ENCODE measurements at places on chromosomes 12 and 14. TPM values are rescaled to one million over a fixed set of nuclear protein-coding genes. Genes with fewer than 3 reads are reported as not detected.

The EML5 gene
- 0.09 TPM for total RNA-seq

The RFLNA gene
- 19.7 TPM for total RNA-seq

DNA sequence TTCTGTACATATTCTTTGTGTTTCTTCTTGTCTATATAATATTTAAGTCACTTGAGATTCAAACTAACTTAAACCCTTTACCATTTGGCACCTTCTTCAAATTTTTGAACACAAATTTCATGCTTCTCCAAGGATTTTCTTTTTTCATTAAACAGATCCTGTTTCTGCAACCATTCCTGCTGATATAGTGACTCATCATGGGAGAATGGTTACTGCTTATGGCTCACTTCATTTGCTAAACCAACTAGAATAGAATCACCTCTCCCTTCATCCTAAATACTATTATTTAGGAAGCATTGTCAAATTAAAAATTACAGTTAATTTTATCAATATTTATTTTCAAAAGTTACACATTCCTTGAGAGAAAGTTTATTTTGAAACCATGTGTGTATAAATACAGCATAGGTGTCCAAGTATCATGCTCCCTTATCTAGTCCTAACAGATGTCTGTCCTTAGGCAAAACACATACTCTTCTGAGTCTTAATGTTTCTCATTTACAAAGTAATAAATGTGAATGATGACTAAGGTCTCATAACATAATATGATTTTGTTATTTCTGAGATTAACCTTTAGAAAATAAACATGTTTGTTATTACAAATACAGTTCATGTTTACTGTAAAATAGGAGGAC, 40.7 kb downstream of the PLCZ1 start:
- H3K36me3 ChIP-seq = no peaks in the 10 kb centered on the region
- H3K27me3 ChIP-seq = no peaks in the 10 kb centered on the region
- H3K4me3 ChIP-seq = no peak overlapping the region
- no peak overlapping the region for H3K27ac ChIP-seq
- H3K4me1 ChIP-seq = no peaks in the 10 kb centered on the region

The KCNA5 gene
- total RNA-seq = not detected

DNA sequence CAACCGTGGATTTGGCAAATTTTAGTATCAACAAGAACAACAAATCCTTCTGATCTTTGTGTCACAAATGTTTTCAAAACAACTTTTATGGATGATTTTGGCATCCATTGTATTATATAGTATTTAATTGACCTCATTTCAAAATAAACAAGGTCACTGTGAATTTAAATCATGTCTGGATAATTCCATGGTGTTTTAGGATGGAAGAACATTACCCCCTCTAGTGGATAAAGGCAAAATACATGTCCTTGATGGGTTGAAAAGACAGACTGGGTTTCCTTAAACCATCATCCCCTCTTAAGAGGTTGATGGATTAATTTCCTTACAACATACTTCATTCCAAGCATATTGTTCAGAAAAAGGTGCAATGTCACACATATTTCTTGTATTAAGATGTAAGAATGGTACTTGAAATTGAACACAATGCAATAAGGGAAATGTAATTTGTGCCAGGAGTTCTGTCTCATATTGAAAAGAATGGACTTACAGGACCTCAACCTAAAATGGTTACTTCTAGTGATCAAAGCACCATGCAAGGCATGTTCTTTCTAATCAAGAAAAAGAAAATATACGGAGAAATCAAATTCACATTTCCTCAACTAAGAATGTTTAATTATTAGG, 352.0 kb downstream of the BCAT1 start:
- H3K27ac ChIP-seq = no peak overlapping the region
- H3K36me3 ChIP-seq = no peaks in the 10 kb centered on the region
- H3K4me1 ChIP-seq = peaks cover 13% of the 10 kb centered on the region
- no peak overlapping the region for H3K4me3 ChIP-seq
- peak; percentile 60 for DNase-seq
- peaks cover 7% of the 10 kb centered on the region for H3K27me3 ChIP-seq

The NGB gene
- not detected for total RNA-seq

The AMN gene
- not detected for total RNA-seq

GRCh38 chr14:95255013-95255412, 64.7 kb downstream of the CLMN start:
- no peak overlapping the region for H3K4me3 ChIP-seq
- H3K36me3 ChIP-seq = no peaks in the 10 kb centered on the region
- peaks cover 50% of the 10 kb centered on the region for H3K4me1 ChIP-seq
- no peaks in the 10 kb centered on the region for H3K27me3 ChIP-seq

GRCh38 chr12:63319386-63319785, 168.4 kb upstream of the AVPR1A start:
- DNase-seq = no peak
- H3K36me3 ChIP-seq = no peaks in the 10 kb centered on the region
- H3K27me3 ChIP-seq = peaks cover 2% of the 10 kb centered on the region
- no peak overlapping the region for H3K27ac ChIP-seq
- H3K4me1 ChIP-seq = no peaks in the 10 kb centered on the region

DNA sequence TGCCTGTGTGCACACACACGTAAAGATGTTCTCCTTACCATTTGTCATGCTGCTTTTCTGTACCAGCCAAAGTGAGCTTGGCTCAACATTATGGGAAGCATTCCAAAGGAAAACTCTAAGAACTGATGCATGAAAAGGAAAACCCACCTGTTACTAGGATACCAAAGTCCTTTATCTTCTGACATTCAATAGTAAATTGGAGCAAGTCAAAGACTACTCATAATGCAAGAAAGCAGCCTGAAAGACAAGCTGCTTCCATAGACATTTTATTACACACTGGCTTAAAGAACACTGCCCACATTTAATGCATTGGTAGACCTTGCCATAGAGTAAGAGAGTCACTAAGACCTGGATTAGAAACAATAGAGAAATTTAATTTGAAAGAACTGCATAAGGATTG, 159.0 kb downstream of the LRIG3 start:
- no peak overlapping the region for H3K4me3 ChIP-seq
- H3K27ac ChIP-seq = no peak overlapping the region
- H3K27me3 ChIP-seq = no peaks in the 10 kb centered on the region
- DNase-seq = no peak
- H3K36me3 ChIP-seq = no peaks in the 10 kb centered on the region
- H3K4me1 ChIP-seq = peaks cover 16% of the 10 kb centered on the region

- no peaks in the 10 kb centered on the region for H3K4me1 ChIP-seq
- no peaks in the 10 kb centered on the region for H3K27me3 ChIP-seq
- DNase-seq = peak; percentile 57
- H3K36me3 ChIP-seq = peaks cover 7% of the 10 kb centered on the region
- H3K27ac ChIP-seq = no peak overlapping the region
These were observed 35.7 kb downstream of the MRPL42 start for GRCh38 chr12:93502802-93503623.

DNA sequence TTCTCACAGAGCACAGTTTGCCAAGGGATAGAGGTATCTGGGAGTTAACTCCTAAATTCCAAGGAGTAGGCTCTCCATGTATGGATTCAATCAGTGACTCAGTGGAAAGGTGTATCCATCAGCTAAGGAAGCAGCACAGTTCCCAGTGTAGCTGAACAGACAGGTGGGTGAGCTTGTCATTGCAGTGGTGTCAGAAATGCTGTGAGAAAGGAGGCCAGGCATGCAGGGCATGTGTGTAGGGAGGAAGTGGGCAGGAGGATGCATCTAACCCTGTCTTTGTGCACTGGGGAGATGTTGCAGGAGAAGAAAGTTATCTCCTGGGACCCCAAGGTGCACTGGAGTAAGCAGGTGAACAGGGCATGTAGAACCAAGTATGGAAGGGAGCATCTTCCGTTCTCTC, 539.0 kb downstream of the VRK1 start:
- H3K4me1 ChIP-seq = no peaks in the 10 kb centered on the region
- no peak overlapping the region for H3K27ac ChIP-seq
- DNase-seq = no peak

GRCh38 chr12:1815814-1816729, 4.3 kb upstream of the LRTM2 start:
- DNase-seq = no peak
- H3K27me3 ChIP-seq = peaks cover 20% of the 10 kb centered on the region
- no peak overlapping the region for H3K4me3 ChIP-seq
- H3K36me3 ChIP-seq = no peaks in the 10 kb centered on the region
- H3K4me1 ChIP-seq = peaks cover 23% of the 10 kb centered on the region

DNA sequence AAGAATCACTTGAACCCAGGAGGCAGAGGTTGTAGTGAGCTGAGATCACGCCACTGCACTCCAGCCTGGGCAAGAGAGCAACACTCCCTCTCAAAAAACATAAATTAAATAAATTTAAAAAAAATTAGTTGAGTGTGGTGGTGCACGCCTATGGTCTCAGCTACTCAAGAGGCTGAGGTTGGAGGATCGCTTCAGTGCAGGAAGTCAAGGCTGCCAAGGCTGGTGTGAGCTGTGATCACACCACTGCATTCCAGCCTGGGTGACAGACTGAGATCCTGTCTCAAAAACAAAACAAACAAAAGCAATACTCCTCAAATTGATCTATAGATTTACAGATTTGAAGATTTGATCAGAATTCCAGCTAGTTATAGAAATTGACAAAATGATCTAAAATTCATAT, 92.7 kb upstream of the RESF1 start:
- no peak overlapping the region for H3K27ac ChIP-seq
- no peak for DNase-seq
- H3K4me1 ChIP-seq = no peaks in the 10 kb centered on the region
- no peak overlapping the region for H3K4me3 ChIP-seq

The KIF21A gene
- 10.1 TPM for total RNA-seq

DNA sequence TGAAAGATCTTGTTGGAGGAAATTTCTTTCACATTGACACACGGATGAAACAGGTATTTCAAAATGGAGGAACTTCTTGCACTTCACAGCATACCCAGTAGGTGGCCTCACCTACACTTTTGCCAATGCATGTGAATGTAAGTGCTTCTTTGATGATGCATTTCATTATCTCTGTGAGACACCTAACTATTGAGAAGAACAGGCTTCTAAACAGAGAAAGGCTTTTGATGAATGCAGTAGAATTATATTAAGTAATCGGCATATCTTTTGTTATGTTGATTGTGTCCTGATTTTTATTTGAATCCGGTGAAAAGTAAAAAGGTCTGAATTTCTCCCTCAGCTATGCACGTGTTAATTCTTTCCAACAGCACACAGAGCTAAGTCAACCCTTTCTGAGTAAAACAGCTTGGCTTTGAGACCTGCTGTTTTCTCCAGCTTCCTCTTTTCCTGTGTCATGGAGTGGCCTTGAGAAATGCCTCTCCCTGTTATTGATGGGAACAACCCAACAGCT, 399.0 kb downstream of the NAV3 start:
- H3K27ac ChIP-seq = no peak overlapping the region
- H3K4me3 ChIP-seq = no peak overlapping the region
- H3K27me3 ChIP-seq = no peaks in the 10 kb centered on the region
- peak; percentile 47 for DNase-seq

GRCh38 chr12:102876883-102877282, 40.2 kb downstream of the PAH start:
- H3K4me3 ChIP-seq = no peak overlapping the region
- no peaks in the 10 kb centered on the region for H3K36me3 ChIP-seq
- no peaks in the 10 kb centered on the region for H3K4me1 ChIP-seq
- DNase-seq = no peak
- no peaks in the 10 kb centered on the region for H3K27me3 ChIP-seq
- no peak overlapping the region for H3K27ac ChIP-seq
